ENCODE measurements at places on chromosomes 6 and 20. TPM values are rescaled to one million over a fixed set of nuclear protein-coding genes. Genes with fewer than 3 reads are reported as not detected.

DNA sequence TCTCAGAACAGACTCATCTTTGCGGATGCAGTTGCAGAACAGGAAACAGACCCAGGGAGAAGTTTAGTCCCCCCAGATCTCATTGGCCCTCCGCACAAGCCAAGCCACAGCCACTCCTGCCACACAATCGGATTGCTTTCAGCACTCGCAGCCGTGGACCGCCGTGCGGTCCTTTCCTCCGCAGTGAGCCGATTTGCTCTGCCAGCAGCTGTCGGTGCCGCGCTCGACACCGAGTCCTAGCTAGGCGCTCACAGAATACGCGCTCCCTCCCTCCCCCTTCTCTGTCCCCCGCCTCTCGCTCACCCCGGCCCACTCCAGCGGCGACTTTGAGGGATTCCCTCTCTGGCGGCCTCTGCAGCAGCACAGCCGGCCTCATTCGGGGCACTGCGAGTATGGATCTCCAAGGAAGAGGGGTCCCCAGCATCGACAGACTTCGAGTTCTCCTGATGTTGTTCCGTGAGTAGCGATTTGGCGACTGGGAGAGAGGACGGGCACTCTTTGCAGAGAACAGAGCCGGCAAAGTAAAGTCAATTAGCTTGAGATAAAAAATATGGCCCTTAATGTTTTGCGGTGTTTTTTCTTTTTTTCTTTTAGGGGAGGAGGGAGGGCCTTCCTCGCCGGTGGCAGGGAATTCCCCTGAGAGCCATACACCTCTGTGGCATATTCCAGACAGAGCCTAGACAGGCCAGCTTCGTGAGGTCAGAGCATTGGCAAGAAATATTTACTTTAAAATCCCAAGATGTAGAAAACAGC lies at the start of gene LAMP5:
Gene LAMP5 (plus strand): TSS at position 130 of the 753 bp plus-strand sequence. CDS start 263 bp downstream, at position 393.
- DNase-seq, result peak; percentile 26

DNA sequence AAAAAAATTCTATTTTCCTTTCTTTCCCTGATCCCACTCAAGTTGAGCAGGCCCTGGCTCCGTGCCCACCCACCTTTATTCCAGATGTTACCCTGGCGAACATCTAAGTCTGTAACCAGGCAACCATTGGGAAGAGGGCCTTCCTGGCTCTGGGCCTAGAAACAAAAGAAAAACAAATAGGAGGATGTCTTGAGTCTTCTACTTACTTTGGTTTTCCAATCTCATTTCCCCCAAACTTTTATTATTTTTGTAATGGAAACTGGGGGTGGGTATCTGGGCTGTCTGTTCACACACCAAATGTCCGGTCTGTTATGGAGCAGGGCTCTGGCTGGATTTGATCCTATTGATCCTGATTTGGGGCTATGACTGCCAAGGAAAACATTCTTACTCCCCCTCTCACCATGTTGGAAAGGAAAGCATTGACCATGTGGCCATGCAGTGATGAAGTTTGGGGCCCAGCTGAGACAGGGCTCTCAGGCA lies 744.1 kb downstream of the DHX35 start:
- peak; percentile 79 for DNase-seq

- DNase-seq, result no peak
Observed at GRCh38 chr20:11792568-11792953, 125.1 kb upstream of the BTBD3 start.

HTR1B gene
- polyA plus RNA-seq, result not detected

DNA sequence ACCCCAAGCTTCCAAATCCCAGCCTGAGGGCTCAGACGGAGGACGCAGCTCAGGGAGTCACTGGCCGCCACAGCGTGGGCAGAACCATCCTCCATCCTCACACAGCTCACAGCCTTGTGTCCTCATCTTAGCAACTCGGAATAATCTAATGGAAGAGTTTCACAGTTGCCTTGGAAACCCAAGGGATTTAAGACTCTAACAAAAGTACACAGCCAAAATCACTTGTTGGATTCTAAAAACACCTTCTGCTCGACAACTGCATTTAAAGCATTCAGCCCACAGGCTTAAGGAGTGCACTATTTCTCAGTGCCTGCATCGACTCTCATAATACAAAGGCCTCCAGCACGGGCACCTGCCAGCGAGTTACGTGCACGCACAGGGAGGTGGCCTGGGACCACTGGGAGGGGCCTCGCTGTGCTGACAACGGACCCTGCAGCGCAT lies 45.4 kb downstream of the ZBTB46 start:
- no peak for DNase-seq

KHDRBS2 gene
- 0.28 TPM for polyA plus RNA-seq

- DNase-seq, result no peak
Observed at GRCh38 chr6:26541579-26541978, 3.4 kb downstream of the HMGN4 start.

CST3 gene
- polyA plus RNA-seq, result 87.2 TPM

EXOC2 gene
- 20.1 TPM for polyA plus RNA-seq

GRCh38 chr20:33404281-33404680 lies 3.0 kb upstream of the CDK5RAP1 start:
- DNase-seq, result no peak

GRCh38 chr20:4449957-4450715 lies 271.6 kb upstream of the PRND start:
- DNase-seq, result peak; percentile 41

- DNase-seq, result no peak
Observed at GRCh38 chr6:121884620-121885019, 449.2 kb downstream of the GJA1 start.

TRIM27 gene
- 36.6 TPM for polyA plus RNA-seq

SUMO4 gene
- polyA plus RNA-seq, result 0.48 TPM

GRCh38 chr20:38186788-38187221 lies 21.7 kb upstream of the TGM2 start:
- DNase-seq, result no peak

RIPOR3 gene
- 7.8 TPM for polyA plus RNA-seq

GRCh38 chr6:1312203-1312472 lies 240 bp downstream of the FOXQ1 start:
- DNase-seq, result no peak

GRCh38 chr6:36141961-36142360 lies 11.6 kb downstream of the MAPK13 start:
- DNase-seq, result no peak

SASH1 gene
- 41.4 TPM for polyA plus RNA-seq

- DNase-seq, result no peak
Observed at GRCh38 chr6:139037490-139037889, 8.9 kb downstream of the ABRACL start.

- no peak for DNase-seq
Observed at GRCh38 chr6:20447581-20448132, 46.0 kb downstream of the E2F3 start.

MKKS gene
- polyA plus RNA-seq, result 26.8 TPM

DNA sequence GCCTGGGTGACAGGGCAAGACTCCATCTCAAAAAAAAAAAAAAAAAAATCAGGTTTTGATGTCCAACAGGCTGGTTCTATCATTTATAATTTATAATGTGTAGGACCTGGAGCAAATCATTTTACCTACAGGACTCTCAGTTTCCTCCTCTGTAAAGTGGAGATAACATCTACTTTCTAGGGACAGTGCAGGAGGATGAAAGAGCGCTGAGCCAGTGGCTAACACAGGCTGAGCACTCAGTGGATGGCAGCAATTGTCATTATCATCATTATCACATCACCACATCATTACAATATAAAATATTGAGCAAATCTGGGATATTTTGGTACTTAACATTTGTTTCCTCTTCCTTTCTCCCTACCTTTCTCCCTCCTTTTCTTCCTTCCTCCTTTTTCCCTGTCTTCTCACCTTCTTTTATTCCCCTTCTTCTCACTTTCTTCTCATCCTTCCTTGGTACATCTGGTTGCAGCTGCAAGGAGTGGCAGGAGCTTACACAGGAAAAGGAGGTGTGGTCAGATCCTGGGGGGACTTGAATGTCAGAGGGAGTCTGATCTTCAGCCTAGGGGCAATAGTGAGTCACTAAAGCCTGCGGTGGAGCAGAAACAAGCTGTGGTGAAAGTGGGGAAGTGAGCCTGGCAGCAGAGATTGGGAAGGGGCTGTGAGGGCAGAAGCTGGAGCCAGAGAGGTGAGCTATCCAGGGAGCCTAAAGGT lies 24.6 kb upstream of the CTNNBL1 start:
- no peak for DNase-seq

TNXB gene
- polyA plus RNA-seq, result 76.2 TPM

GRCh38 chr6:55897346-55897745 lies 22.0 kb upstream of the BMP5 start:
- DNase-seq, result no peak

RNF39 gene
- polyA plus RNA-seq, result 5.0 TPM

SMPDL3A gene
- 18.1 TPM for polyA plus RNA-seq

- DNase-seq, result no peak
Observed at GRCh38 chr6:25172819-25173218, 106.4 kb upstream of the CARMIL1 start.

DNA sequence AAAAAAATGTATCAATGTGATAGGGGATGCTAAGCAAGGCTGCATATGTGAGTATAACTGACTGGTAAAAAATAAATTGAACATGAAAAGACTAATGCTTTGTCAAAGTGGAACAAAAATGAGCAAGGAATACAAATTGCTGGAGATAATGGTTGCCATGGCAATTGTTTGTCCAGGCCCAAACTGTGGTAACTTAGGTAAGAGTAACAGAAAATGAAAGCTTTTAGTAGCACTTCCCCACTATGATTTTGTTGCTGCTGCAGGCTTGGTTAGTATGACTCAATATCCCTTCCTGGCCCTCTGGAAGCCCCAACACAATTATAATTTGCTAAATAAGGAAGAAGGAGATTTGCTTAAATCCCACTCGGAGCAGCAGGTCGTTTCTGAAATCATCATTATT lies 577.1 kb downstream of the DOK5 start:
- DNase-seq, result no peak

GRCh38 chr20:11267762-11268335 lies 594.0 kb upstream of the JAG1 start:
- DNase-seq, result no peak

- DNase-seq, result no peak
Observed at GRCh38 chr20:38222923-38223742, 37.4 kb downstream of the KIAA1755 start.

LTV1 gene
- polyA plus RNA-seq, result 46.9 TPM

- no peak for DNase-seq
Observed at GRCh38 chr20:2246069-2246491, 49.7 kb upstream of the TGM3 start.

DNA sequence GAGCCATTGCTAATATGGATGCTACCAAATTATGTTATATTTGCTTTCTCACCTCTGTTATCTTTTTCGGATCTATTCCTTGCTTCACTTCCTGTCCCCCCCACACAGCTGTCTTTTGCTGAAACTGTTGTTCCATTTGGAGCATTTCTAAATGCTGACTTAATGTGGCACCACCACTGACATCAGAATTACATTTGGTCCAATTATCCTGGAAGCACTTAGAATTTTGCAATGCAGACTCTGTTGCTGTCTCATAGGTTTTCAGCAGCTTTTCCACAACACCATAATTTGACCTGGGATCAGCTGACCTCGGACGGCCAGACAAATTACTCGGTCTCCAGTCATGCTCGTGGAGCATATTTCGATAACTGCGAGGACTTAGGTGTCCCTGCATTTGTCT lies 12.8 kb downstream of the KIAA0408 start:
- DNase-seq, result no peak

BMP7 gene
- polyA plus RNA-seq, result 4.0 TPM

DNA sequence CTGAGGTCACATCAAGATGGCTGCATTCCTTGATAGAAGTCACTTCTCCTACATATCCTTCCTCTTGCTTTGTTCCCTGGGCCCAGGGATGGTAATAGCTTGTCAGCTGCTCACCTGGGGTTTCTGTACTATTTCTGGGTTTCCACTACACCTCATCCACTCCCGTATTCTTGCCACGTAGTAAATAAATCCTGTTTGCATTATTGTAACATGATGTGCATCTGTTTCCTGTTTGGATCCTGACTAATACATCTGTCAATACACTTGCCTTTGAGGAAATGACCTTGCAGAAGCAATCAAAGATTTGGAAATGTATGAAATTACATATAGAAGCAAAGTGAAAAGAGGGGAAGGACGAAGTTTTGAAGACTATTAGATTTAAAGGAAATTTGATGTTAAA lies 619.0 kb downstream of the PHF3 start:
- no peak for DNase-seq

HCRTR2 gene
- polyA plus RNA-seq, result not detected

DNA sequence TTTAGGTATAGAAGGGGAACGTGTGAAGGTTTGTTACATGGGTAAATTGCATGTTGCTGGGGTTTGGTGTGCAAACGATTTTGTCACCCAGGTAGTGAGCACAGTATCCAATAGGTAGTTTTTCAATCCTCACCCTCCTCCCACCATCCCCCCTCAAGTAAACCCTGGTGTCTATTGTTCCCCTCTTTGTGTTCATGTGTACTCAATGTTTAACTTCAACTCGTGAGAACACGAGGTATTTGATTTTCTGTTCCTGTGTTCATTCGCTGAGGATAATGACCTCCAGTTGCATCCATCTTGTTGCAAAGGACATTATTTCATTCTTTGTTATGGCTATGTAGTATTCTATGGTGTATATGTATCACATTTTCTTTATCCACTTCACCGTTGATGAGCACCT lies 11.6 kb upstream of the VNN1 start:
- no peak for DNase-seq

- no peak for DNase-seq
Observed at GRCh38 chr6:132096245-132096644, 145.1 kb upstream of the CCN2 start.

CRNKL1 gene
- 28.1 TPM for polyA plus RNA-seq

SYNE1 gene
- 84.6 TPM for polyA plus RNA-seq

GRCh38 chr6:143328876-143329275 lies 121.6 kb downstream of the ADAT2 start:
- no peak for DNase-seq

- DNase-seq, result no peak
Observed at GRCh38 chr6:2469428-2469827, 224.0 kb upstream of the GMDS start.

- peak; percentile 39 for DNase-seq
Observed at GRCh38 chr6:83273596-83273995, 80.4 kb downstream of the RWDD2A start.

GRCh38 chr20:61810066-61810737 lies 255.5 kb downstream of the TAF4 start:
- no peak for DNase-seq

GRCh38 chr6:14053811-14054210 lies 63.8 kb upstream of the CD83 start:
- DNase-seq, result no peak

DNA sequence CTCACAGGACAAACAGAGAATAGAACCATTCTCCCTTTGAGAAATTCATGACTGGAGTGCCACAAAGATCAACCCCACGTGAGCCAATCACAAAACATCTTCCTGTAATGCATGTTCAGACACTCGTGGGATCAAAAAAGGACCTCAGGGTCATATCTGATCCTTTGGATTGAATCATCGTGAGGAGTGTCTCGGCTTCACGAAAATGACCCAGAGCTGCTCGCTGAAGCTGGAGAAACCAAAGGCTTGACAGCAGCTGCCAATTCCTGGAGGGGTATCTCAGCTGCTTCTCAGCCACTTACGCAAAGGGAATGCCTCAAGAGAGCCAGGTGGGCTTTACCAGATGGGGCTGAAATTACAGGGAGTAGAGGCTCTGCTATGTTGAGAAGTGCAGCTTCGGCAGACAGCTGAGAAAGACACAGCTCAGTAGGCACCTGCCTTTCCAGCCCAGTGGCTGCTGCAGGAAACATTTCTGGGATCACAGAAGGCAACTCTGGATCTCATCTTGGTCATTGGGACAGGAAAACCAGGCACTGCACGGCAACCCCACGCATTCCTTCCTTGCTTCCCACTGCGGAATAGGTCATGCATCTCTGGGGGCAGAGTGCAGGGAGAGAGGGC lies 813.1 kb downstream of the KIF16B start:
- peak; percentile 29 for DNase-seq

Measured in muscle of arm (tissue), 14 donors.